Right ventricle myocardium inferior (tissue), 1 donor: ENCODE measurements at places on chromosomes 3 and 15. TPM values are rescaled to one million over a fixed set of nuclear protein-coding genes. Genes with fewer than 3 reads are reported as not detected.

DNA sequence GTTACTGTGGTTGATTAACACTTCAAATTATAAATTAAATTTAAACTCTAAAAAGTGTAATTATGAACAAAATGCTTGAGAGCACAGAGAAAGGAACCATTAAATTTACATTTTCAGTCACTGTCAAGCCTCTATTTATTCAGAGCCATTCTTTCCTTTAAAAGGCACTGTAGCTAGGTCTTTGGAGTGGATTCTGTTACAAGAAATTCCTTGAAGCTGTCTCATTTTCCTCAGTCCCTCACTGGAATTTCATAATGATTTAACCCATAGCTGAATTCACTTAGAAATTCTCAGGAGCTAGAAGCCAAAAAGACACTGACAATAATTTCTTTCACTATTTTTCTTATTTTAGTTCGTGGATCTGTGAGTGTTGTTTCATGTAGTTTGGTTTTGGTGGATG lies 81.2 kb upstream of the TCF12 start:
- DNase-seq: no peak

DNA sequence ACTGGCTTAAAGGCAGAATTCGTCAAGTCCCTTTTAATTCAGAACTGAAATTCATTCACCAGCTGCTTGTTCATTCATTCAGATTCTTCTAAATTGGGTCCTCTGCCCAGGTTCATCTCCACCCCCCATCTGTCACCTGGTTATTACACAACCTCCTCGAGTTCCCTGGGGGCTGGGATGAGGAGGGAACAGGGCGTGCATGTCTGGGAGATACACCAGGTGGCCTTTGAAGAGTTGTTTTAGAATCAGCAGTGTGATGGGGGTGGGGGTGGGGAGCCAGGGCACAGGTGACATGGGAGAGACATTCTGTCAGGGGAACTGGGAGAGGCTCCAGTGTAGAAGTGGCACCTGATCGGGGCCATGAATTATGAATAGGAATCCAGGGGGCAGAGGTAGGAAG lies 8.2 kb downstream of the SNX33 start:
- DNase-seq: peak; percentile 4

DNA sequence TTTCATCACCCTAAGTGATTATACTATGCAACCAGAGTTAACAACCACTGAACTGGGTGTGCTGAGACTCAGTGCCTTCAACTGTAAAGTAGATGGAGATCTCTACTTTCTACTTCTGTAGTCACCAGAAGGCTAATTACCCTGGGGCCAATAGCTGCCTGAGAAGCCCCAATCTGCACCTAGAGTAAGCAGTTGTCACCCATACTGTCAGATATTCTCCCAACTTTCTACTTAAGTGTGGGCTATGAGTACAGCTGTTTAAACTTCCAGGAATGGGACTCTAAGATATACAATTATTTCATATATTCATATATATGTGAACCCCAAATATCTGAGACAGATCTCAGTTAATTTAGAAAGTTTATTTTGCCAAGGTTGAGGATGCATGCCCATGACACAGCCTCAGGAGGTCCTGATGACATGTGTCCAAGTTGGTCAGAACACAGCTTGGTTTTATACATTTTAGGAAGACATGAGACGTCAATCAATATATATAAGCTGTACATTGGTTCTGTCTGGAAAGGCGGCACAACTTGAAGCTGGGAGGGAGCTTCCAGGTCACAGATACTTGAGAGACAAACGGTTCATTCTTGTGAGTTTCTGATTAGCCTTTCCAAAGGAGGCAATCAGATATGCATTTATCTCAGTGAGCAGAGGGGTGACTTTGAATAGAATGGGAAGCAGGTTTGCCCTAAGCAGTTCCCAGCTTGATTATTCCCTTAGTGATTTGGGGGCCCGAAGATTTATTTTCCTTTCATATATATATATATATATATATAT lies 41.9 kb downstream of the CCNL1 start:
- no peak for DNase-seq

DNA sequence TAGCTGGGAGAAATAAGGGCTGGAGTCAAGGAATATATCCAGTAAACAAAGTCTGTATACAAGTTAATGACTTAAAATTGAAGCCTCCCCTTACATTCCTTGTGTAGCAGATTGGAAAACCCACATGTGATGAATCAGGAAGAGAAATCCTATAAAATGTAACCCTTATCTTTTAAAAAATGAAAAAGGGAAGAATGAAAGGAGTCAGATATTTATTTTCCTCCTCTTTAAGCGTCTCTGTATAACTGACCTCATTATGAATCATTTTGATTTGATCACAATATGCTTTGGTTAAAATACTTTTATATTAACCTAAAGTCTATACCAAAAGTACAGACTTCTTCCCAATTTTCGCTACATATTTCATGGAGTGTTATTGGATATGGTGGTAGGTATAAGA lies 316.3 kb upstream of the STAC start:
- DNase-seq: no peak

DNA sequence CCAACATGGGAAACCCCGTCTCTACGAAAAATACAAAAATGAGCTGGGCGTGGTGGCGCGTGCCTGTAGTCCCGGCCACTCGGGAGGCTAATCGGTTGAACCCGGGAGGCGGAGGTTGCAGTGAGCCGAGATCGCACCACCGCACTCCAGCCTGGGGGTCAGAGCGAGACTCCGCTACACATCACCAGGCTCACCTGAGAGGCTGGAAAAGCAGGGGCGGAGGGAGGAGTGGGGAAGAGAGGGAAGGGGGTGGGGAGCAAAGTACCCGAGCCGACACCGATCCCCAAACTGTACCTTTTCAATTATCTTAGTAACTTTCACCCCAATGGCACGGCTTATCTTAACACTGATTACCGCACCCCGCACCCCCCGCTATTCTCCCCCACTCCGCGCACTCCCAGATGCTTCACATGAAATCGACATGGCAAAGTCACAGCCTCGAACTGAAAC lies 46.4 kb upstream of the SYNM start:
- no peak for DNase-seq

- peak; percentile 57 for DNase-seq
These were observed 5.8 kb downstream of the TMIE start for GRCh38 chr3:46706771-46707582.

- no peak for DNase-seq
These were observed 47.5 kb upstream of the RNF7 start for GRCh38 chr3:141690431-141691072.

GRCh38 chr15:57526076-57526475 lies 65.6 kb upstream of the MYZAP start:
- DNase-seq: no peak

DNA sequence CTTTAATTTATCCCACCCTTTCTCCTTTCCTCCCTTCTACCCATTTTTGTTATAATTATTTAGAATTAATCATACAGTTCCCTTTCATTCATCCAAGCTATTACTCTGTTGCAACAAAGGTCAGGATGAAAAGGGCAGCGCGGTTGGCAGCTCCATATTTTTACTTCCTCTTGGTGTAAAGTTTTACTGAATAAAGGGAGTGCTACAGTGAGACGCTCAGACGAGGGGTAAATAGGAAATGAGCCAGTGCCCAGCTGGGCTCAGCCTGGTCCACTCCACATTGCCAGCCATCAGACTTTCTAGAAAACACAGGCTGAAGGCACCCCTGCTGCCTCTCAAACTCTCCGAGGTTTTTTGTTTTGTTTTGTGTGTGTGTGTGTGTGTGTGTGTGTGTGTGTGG lies 21.9 kb upstream of the ZBTB38 start:
- DNase-seq: no peak

The HESX1 gene
- total RNA-seq: not detected

DNA sequence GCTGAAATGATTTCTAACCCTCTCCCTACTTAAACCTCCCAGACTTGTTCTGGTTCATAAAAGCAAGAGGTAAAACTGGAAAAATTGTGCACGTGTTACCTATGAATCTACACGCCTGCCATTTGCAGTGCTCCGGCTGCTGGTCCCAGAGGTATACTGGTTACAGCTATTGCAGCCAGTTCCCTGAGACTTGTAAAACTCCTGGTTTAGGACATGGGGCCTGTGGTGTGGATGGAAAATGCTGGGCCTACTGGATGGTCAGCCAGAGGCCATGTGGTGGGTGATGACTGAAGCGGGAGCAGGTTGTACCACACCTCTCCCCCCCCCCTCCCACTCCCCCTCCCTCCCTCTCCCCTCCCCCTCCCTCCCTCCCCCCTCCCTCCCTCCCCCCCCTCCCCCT lies 45.0 kb downstream of the SENP2 start:
- DNase-seq: no peak

DNA sequence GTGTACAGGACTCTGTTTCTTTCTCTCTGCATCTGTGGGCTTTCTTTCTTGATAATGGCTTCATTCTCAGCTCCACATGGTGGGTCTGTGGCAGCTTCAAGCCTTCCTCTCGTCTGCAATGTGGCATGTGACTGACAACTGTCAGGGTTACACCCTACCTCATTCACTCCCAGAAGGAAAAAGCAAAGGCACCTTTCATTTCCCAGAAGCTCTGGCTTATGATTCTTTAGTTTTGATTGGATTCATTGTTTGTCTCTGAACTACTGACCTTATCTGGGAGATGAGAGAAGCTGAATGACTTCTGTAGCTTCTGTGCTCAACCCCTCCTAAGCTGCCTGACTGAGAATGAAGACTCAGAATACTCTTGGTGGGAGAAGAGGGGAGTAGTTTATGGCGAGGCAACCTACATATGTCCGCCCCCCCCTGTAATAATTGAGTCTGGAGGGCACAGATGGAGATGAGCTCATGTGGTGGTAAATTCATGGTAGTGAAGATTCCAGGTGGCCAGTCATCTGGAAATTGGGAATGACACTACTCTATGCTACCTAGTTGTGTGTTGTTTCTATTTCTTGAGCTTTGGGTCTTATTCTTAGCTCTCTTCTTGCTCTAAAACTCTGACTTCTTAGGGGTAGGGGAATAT lies 38.4 kb downstream of the KCNAB1 start:
- DNase-seq: no peak

The MAGI1 gene
- 33.1 TPM for total RNA-seq

GRCh38 chr3:129556890-129557547 lies 14.0 kb downstream of the H1-8 start:
- DNase-seq: peak; percentile 68

GRCh38 chr3:86702381-86702958 lies 288.5 kb downstream of the VGLL3 start:
- DNase-seq: no peak
